ENCODE measurements at places on chromosomes 4 and X.

GRCh38 chrX:135168486-135168885, 2.7 kb downstream of the CT55 start:
- no peak for DNase-seq

DNA sequence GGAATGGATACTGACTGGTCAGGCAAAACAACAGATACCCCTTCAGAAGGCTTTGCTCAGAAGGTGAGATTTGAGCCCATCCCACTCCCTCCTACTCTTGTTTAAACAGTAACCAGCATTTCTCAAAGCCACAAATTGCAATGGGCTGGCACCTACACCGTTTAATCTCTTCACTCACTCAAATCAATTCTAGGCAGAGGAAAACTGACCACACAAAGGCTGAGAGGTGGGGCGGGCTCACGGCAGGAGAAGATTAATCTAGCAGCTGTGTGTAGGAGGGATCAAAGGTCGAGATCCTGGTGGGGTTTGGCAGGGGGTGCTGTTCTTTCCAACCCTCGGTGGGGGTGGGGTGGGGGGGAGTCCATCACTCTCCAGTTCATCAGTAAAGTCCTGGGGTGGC, 622.4 kb downstream of the BCOR start:
- DNase-seq: no peak

GRCh38 chrX:10875995-10876394, 235.1 kb upstream of the HCCS start:
- DNase-seq: no peak

DNA sequence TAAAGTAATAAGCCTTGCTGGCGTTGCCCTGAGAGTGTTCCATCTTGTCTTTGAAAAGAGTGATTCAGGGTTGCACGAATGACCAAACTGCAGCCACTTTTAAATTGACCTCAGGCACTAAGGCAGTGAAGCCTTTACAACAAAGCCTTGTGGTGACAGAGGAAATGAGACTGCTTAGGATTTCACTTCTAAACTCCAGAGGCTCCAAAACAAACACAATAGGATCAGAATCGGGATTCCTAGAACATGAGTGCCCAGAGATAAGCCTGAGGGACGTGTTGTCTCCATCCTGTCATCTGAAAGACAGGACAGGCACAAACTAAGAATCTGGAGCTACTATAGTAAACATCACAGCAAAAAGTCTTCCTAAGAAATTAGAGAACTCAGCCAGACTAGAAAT, 405.2 kb downstream of the PPARGC1A start:
- no peak for DNase-seq

GRCh38 chrX:123424546-123424945, 240.5 kb downstream of the GRIA3 start:
- DNase-seq: no peak

DNA sequence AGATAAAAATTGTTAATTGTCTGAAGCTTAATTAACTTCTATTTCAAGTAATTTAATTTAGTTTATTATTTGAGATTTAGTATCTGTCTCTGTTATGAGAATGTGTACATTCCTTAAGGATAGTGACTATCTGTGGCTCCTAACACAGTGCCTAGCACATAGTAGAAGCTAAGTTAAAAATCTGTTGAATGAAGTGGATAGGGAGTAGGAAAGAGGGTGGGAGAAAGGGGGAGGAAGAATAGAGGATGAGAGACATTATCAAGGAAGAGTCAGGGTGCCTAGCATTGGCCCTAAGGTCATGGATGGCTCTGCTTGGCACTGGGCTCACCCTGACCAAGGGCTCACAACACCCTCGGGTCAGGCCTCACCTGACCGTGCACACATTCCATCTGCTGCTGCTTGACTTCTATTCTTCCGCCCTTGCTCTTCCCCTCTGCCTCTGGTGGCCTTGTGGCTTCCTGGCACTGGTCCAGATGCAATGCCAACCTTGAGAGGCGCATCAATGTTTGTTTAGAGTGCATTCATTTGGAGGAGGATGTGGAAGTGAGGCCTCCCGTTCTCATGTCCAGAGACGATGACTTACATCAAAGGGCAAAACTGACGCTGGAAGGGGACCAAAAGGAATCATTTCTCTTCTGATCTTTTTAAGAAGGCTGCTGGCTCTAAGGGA, 42.3 kb downstream of the TRIM2 start:
- DNase-seq: no peak

DNA sequence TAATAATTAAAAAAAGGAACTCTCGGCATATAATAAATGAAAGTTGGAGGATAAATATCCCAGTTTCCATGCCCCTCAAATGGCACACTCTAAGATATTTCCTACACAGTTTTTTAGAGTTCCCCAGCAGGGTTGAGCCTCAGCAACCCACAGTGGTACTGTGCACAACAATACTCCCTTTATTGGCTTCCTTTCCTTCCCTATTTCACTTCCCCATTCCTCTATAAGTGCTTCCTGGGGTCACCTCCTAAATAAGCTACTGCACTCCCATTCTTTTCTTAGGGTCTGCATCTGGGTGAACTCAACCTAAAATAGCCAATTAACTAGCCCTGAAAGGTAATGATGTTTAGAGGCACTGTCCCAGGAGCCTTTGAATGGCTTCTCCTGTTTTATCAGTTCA, 76.4 kb upstream of the NHS start:
- DNase-seq: no peak

GRCh38 chr4:72418458-72418857, 150.6 kb downstream of the ADAMTS3 start:
- DNase-seq: no peak
